Midbrain (tissue), 1 donor: ENCODE measurements at places on chromosomes 3 and 15.

DNA sequence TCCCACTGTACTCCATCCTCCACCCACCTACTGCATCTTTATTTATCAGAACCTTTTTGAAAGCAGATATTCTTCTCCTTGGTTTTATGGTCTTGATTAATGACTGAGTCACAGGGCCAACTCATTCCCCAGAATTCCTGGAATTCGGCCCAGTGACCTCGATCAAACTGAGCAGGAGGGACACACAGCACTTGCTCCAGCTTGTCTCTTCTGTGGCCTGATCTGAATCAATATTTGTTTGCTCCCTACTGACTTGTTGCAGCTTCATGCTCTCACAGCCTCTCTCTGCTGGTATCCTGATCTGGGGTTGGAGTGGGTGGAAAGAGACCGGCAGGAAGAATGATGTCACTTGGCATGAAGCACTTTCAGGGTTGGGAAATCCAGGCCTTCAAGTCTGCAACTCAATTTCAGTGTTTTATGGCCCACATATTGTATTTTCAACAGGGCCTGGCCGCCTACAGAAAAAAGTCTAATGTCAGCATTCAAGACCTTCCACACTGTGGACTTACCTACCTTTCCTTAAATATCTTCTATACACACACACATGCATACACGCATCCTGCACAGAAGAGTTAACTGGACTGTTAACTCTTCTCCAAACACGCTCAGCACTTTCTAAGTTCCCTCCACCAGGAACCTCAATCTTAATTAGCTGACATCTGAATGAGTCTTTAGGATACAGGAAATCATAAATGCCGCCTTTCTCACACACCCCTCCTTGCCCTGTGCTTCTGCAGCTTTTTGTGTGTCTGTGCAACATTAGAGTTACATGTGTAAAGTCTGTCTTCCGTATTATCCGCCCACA is 4.6 kb downstream of the ANXA2 start:
- DNase-seq = no peak

GRCh38 chr3:50251220-50251619 is 15.2 kb downstream of the GNAI2 start:
- DNase-seq = no peak

DNA sequence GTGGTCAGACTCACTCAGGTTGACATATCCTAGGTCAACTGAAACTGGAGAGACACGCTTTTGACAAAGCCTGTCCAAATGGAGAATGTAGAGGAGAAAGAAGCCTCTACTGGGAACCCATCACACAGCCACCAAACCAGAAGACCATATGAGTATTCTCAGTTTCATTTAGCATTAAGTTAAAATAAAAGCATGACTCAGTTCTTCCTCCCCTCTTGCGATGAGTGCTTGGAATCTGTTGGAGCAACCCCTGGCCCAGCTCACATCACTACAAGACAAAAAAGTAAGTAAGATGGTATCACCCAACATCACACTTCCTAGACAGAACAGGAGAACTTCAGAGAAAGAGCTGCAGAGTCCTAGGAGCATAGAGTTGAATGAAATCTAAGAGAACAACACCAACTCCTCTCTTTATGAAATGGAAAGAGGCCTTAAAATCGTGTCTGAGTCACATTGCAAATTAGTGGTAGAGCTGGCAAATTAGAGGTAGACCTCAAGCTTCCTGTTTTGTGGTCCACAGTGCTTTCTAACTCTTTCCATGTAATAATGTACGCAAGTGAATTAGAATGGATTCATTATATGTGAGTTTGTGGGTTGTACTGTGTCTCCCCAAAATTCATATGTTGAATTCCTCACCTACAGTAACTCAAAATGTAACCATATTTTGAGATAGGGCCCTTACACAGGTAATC is 51.2 kb downstream of the FGF12 start:
- DNase-seq = no peak

- DNase-seq = no peak
Measured at GRCh38 chr3:17500618-17501017, 241.8 kb downstream of the TBC1D5 start.

DNA sequence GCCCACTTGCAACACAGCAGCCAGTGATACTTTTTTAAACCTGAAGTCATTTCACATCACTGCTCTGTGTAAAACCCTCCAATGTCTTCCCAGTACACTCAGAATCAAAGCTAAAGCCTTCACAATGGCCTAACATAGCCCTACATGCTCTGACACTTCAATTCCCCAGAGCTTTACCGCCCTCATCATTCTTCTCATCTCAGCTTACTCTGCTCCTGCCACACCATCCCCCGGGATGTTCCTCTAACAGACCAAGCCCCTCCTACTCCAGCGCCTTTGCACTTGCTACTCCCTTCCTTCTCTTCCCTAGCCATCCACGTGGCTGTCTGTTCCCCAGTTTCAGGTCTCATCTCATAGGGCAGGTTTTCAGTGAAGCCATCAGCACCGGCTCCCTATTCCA is 194.0 kb downstream of the SSR3 start:
- no peak for DNase-seq

DNA sequence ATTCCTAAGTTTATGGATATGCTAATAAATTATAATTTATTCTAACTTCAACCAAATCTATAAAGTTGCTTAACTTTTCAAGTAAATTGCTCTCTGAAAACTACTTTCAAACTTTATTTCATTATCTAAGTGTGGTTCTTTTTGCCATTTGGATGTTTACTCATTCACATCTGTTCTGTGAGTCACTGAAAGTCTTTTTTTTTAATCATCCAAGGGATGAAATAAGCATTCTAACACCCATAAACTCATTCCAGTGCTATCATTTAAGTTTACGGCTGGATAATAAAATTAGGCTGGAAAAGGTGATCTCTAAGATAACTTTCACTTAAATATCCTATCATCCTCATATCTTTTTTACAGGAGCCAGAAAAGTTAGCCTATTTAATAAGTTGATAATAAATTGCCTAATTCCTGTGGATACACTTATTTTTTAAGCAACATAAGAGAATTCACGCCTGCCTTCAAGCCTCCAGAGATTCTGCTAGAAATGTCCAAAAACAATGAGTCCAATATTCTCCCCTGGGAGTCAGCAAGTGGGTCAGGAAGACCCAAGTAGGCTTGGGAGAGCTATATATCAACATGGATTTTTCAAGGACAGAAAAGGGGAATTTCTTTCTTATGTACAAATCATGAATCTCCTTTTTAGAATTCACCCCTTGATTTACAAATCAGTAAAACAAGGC is 25.8 kb downstream of the SCG3 start:
- no peak for DNase-seq

GRCh38 chr3:139052802-139053600 is 8.3 kb upstream of the PRR23C start:
- DNase-seq = no peak

GRCh38 chr15:26682598-26683164 is 90.2 kb downstream of the GABRB3 start:
- no peak for DNase-seq

GRCh38 chr3:113829576-113830354 is 8.8 kb upstream of the GRAMD1C start:
- no peak for DNase-seq

- DNase-seq = no peak
Measured at GRCh38 chr3:172643506-172644179, 67.2 kb downstream of the NCEH1 start.

- no peak for DNase-seq
Measured at GRCh38 chr15:36964626-36965025, 135.7 kb downstream of the MEIS2 start.

DNA sequence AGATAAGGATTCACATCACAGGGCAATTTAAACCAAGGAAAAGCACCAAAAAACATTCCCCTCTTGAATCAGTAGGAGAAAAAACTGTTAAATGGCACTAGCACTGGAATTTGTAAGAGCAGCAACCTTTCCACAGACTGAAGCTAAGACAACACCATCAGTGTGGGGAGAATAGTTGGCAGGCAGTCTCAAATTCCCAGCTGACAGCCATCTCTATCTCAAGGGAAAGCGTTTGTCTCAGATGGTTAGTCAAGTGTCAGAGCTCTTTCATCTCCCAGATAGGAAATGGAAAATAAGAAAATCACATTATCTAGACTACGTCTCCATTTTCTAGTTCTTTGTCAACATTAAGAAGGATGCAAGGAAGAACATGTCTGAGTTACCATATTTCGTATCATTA is 228.7 kb downstream of the WDR72 start:
- no peak for DNase-seq

DNA sequence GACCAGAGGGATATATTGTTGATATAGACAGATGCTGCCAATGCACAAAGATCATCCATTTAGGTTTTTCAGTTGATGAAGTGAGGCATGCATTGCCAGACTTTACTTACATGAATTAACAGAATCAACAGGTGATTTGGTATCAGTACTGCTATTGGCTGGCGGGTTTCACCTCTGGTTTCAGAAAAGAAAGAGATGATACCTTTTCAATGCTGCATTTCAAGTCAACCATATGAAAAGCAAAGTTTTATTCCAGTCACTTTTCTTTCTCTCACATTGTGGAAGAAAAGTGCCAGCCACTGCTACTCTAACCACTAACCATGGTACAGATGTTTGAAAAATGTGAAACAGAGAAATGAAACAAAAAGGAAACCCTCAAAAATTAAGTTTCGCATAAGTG is 289.1 kb downstream of the TIGIT start:
- no peak for DNase-seq

DNA sequence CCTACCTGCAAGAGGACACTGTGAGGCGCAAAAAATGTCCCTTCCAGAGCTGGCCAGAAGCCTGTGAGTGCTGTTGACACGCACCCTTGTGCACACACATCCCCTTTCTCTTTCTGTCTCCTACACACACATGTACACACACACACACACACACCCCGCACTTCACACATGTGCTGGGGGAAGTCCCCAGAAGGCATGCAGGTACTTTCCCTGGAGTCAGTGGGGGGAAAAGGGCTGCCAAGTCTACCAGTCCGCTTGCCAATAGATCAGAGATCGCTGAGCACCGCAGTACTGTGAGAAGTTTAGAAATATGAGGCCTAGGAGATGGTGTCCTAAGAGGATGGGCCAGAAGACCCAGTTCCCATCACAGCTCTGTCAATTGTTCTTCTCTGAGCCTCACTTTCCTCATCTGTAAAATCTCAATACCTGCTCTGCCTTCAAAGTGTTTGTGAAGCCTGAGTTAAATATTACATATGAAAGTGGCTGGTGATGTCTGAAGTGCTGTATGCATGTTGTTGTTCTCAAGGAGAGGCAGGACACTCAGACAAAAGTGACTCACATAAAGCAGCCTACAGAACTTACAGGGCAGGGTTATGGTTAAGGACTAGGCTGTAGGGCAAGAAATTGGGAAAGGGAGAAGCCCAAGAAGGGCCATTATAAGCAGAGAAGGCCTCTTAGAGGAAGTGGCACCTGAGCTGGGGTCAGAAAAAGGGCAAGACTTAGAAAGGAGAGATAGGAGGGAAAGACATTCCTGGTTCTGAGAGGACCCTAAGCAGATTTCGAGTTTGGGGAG is 6.8 kb downstream of the IL17RE start:
- DNase-seq = no peak

GRCh38 chr15:93317772-93318171 is 228.8 kb upstream of the RGMA start:
- no peak for DNase-seq

DNA sequence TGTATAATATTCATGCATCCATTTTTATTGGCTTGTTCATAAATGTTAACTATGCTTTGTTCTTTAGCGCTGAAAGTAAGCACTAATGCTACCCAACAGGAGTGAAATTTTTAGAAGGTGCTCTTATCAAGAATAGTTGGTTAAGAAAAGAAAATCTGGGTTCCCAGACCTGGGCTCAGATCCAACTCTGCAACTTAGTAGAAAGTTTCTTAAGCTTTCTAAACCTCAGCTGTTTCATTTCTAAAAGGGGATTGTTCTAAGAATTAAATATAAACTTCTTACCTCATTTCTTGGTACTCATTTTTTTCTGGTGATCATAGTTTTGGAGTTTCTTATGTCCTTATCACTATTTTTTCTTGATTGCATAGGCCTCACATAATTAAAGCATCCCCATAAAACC is 12.1 kb downstream of the ARPP21 start:
- no peak for DNase-seq

GRCh38 chr15:58043192-58043903 is 22.2 kb downstream of the ALDH1A2 start:
- no peak for DNase-seq

GRCh38 chr3:110956081-110956480 is 115.5 kb upstream of the NECTIN3 start:
- no peak for DNase-seq

GRCh38 chr3:66299891-66300290 is 79.1 kb downstream of the SLC25A26 start:
- DNase-seq = no peak

DNA sequence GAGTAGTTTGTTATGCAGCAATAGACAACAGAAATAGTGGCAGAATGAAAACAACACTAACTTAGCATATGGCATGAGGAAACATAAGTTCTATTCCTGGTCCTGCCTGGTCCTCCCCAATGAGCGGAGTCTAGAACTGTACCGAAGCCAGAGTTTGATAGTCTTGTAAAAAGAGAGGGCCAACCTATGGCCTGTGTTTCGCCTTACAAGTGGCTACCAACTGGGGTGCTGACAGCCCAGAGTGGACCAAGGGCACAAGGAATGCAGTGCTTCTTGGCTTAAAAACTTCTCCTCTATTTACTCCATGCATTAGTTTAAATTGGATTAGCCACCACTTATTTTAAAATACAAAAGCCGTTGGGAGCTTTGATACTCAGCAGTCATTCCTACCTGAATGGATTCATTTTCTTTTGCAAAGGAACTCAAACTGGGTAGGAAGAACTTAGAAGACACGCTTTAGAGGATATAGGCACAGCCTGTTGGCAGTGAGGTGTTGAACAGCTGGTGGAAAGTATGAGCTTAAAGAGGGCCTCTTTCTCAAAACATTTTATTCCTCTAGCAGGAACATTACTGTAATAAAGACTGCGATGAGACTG is 302.9 kb downstream of the PLCL2 start:
- no peak for DNase-seq

GRCh38 chr3:36893137-36893557 is 51.7 kb downstream of the TRANK1 start:
- DNase-seq = peak; percentile 41

- no peak for DNase-seq
Measured at GRCh38 chr3:55205990-55206389, 278.1 kb upstream of the LRTM1 start.

DNA sequence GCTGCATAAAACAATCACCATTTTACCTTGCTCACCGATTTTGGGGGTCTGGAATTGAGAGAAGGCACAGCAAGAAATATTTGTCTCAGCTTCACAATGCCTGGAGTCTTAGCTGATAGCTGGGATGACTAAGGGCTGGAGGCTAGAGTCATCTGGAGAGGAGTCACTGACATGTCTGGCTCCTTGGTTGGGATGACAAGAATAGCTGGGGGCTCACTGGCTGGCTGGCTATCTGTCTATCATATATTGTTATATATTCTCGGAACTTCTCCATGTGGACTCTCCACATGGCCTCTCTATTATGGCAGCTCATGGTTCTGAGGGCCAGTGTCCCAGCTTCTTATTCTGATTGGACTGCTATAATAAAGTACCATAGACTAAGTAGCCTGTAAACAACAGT is 20.0 kb upstream of the TRIM71 start:
- DNase-seq = no peak
